ENCODE measurements at places on chromosomes 4 and X.
A peak's percentile ranks its signal among the peaks of the same experiment; 100 is the strongest.

GRCh38 chr4:66565801-66566200 lies 895.5 kb upstream of the EPHA5 start:
- DNase-seq: no peak

DNA sequence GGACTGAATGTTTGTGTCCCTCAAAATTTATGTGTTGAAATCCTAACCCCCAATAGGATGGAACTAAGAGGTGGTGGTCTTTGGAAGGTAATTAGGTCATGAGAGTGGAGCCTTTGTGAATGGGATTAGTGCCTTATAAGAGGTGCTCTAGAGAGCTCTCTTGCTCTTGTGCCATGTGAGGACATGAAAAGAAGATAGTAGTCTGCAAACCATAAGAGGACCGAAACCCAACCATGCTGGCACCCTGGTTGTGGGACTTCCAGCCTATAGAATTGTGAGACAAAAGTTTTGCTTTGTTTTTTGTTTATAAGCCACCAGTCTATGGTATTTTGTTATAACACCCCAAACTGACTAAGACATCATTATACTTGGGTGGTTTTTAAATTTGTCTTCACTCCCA lies 417.1 kb downstream of the ANKRD50 start:
- DNase-seq: no peak

DNA sequence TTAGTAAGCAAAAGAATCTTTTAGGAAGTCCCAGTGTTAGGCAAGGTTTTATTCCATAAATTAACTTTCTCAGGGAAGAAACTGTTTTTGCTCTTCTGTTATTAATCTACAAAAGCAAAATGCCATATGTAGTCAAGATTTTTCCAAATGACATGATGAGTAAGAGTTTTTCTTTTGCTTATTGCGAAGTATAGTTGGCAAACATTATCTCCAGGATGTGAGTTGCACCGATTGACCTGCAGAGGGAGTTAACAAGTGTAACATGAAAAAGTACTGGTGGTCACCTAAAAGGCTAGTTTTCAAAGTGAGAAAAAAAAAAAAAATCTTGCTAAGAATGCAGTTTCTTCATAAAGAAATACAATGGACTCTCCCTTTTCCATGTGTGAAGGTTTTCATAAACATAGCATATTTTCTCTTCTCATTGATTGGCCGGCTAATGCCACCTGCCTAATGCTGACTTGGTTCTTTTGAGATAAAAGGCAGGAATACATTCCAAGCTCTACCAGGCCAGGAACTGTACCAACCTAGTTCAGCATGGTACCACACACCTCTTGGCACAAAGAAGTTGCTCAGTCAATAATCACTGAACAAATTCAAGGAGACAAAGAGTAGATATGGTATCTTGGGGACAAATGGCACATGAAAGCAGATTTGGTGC lies 100.2 kb downstream of the LNX1 start:
- no peak for DNase-seq

DNA sequence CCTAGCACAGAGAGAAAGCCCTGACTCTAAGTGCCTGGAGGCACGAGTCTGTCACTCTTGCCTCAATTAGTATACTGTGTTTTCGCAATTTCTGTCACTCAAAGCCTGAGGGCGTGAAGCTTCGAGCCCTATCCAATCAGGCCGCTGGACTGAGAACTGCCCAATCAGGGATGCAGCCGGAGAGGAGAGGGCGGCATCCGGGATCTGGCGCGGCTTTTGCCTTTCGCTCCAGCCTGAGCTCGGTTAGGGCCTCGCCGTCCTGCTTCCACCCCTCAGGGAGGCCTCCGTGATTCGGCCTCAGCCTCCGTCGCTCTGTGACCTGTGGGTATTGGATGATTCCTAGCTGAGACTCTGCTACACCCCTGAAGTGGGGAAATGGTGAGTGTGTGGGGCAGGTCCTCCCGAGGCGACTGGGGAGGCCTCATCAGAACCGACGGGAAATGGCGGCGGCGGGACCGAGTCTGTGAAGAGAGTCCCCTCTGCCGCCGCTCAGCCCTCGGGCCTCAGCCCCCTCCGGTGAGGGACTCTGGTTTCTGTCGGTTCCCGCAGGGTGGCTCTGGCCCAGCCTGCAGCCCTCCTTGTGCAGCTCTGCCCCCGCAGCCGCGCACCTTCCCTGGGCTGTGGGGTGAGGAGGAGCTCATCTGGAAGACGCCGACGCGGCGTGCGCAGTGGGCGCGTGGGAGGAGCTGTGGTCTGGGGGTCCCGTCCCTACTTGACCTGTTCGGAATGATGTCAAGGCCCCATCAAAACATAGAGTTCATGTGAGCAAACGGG lies 48.5 kb downstream of the ZNF141 start:
- DNase-seq: no peak

GRCh38 chr4:76897536-76898384 lies at the start of gene SOWAHB:
Gene SOWAHB, minus strand, starts transcription at chr4:76898144. Its CDS starts 295 bp downstream, at chr4:76897849.
- DNase-seq: no peak

DNA sequence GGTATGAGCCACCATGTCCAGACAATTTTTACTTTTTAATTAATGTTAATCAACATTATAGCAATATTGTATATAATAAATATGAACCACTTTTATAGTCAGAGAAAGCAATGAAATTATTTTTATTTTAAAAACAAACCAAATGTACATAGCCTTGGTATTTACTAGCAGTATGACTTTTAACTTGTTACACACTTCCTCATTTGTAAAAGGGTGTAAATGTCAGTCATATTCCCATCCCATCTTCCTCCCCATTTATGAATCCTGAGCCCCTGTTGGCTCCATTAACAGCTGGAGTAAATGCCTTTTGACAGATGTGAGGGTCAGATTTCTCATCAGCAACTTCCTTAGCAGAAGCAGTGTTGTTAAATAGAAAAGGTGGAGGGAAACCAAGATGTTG lies 179.6 kb upstream of the SPRY1 start:
- DNase-seq: no peak

- DNase-seq: peak; percentile 39
Measured at GRCh38 chr4:52911684-52912294, 49.7 kb downstream of the RASL11B start.

DNA sequence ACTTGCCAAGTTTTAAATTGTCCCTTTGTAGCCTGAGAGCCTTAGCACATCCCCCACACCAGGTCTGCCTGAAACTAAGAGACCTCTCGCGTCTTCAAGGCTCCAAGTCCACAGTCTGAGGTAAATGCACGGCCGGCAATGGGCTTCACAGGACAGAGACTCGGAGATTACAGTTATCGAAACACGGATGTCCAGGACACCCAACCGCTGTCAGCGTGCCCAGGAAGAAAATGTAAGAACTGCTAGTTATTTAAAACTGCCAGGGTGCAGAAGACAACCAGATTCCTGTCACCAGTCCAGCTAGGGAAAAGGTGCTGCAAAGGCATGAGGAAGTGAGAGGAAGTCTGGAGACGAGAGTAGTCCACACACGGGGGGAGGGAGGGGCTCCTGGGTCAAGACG lies 28.9 kb downstream of the ZNF827 start:
- DNase-seq: no peak

- peak; percentile 73 for DNase-seq
Measured at GRCh38 chr4:153466081-153466948, at the start of gene TMEM131L. Gene TMEM131L, plus strand, starts transcription at chr4:153466360. Its CDS starts 38 bp downstream, at chr4:153466398.

DNA sequence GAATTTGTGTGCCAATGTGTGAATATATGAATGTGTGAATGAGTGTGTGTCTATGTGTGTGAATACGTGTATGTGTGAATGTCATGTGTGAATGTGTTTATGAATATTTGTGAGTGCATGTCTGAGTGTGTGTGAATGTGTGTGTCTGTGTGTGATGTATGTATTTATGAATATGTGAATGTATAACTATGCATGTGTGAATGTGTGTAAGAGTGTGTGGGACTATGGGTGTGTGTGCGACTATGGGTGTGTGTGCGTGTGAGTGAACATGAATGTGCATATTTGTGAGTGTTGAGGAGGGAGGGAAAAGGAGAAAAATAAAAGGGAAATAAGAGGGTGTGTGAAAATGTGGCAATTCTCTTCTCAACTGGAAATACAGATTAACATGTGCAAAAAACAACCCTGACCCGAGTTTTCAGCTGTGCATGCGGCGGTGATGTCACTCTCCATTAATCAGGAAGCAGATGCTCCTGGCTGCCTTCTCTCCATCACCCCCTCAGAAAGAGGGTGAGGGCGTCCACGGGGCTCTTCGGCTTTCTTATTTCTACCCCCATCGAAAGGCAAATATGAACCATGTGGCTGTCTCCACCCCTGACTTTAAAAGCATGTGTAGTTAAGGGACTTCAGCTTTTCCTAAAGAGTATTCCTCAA lies 219.8 kb downstream of the MAML3 start:
- no peak for DNase-seq

DNA sequence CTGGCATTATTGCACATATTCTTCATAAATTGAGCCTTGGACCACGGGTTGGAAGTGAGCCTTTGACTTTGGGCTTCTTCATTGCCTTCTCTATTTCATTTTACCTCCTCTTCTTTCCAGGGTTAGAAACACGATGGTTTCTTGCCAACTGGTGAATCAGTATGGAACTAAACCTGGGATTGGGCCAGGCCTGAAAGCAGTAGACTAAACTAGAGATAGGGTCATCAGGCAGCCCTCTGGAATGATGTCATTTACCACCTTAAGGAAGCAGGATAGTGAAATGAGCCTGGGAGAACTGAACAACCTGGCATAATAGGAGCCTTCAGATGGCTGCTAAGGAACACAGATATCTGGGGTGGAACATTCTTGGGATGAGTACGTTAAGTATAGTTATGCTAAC lies 67.5 kb upstream of the ATP8A1 start:
- DNase-seq: no peak

DNA sequence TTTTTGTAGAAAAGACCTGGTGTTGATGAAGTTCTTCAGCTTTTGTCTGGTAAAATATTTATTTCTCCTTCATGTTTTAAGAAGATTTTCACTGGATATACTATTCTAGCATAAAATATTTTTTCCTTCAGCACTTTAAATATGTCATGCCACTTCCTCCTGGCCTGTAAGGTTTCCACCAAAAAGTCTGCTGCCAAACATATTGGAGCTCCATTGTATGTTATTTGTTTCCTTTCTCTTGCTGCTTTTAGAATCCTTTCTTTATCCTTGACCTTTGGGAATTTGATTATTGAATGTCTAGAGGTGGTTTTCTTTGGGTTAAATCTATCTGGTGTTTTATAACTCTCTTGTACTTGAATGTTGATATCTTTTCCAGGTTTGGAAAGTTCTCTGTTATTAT lies 35.6 kb upstream of the NMU start:
- DNase-seq: no peak

- no peak for DNase-seq
Measured at GRCh38 chrX:140744085-140744484, 34.5 kb downstream of the LINC00632 start.

DNA sequence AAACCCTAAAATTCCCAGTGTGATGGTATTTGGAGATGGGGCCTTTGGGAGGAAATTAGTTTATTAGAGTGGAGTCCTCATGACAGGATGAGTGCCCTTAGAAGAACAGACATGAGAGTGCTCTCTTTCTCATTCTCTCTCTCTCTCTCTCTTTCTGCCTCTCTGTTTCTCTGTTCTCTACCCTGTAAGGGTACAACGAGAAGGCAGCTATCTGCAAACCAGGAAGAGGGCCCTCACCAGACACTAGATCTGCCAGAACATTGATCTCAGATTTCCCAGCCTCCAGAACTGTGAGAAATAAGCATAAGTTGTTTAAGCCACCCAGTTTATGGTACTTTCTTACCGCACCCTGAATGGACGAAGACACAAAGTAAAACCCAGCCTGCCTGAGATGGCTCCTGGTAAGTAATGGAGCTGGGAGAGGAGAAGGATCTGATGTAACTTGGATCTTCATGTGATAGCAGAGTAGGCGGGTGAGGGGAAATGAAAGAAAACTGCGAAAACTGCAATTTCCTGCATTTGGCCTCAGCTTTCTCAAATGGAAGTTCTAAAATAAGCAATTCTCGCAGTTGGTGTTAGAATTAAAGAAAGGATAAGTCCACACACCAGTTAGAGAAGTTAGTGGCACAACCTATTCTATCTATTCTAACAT lies 8.7 kb upstream of the CDS1 start:
- DNase-seq: no peak

- DNase-seq: no peak
Measured at GRCh38 chr4:121050300-121050699, 22.0 kb downstream of the NDNF start.

DNA sequence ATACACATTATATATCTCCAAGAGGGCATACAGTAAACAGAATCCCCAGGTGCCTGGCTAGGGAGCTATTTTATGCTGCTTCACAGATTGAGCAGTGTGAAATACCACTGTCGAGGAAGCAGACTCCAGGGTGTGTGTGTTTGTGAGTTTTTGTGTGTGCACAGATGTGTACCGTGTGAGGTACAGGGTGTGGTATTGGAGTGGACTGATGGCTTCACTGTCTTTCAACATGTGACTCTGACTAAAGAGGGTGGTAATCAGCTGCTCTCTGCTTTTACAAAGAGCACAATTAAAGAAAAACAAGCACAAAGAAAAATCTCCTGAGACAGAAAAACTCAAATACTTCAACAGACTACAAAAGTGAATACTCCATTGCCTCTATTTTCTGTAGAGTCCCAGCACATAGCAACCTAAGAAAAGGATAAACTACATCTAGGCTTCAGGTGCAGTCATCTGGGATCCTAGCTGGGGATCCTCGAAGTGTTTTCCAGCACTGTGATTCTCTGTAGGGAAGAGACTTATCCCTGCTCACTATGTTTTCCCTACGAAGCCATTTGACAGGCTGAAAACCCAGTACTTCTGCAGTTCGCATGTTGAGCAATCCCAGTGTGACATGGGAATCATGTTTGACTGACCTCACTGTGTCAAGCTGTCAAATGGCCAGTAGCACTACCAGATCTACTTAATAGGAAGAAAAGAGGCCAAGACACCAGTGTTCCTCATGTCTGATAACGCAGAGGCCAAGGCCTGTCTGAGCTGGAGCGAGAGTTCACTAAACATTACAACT lies 100.3 kb downstream of the CDS1 start:
- DNase-seq: no peak

- DNase-seq: no peak
Measured at GRCh38 chrX:105101378-105101777, 119.1 kb downstream of the TEX13A start.

GRCh38 chrX:113384628-113385027 lies 544.0 kb upstream of the AMOT start:
- DNase-seq: peak; percentile 5

- no peak for DNase-seq
Measured at GRCh38 chr4:136992032-136992431, 540.3 kb downstream of the PCDH18 start.

GRCh38 chrX:149521438-149521837 lies 16.3 kb upstream of the IDS start:
- DNase-seq: no peak

- DNase-seq: peak; percentile 39
Measured at GRCh38 chr4:165343353-165344191, 16.1 kb downstream of the MSMO1 start.

DNA sequence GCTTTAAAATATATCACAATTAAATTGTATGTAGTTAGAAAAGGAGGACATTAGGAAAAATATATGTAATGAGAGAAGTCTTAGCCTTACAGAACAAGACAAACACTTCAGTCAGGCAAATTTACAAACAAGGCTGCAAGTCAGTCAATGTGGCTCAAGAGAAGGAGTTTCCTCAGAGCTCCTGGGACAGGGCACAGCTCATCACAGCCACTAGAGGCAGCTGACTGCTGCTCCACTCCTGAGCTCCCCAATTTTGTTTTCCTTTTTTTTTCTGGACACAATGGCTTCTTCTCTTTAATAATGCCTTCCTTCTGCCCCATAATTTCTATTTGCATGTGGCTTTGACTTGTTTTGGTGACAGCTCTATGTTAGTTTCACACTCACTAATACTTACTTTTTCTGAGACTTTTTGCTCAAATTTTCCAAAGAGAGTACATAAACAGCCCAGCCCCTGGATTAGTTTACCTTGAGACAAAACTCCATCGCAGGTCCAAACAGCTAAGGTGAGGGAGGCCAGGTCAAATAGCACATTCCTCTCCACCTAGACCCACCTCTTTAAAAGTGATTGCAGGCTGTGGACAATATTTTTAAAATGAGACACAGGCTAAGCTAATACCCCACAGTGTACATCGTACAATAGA lies 850.4 kb upstream of the FRG1 start:
- no peak for DNase-seq
